ENCODE measurements at places on chromosomes 12 and 14.
A peak's percentile ranks its signal among the peaks of the same experiment; 100 is the strongest.

DNA sequence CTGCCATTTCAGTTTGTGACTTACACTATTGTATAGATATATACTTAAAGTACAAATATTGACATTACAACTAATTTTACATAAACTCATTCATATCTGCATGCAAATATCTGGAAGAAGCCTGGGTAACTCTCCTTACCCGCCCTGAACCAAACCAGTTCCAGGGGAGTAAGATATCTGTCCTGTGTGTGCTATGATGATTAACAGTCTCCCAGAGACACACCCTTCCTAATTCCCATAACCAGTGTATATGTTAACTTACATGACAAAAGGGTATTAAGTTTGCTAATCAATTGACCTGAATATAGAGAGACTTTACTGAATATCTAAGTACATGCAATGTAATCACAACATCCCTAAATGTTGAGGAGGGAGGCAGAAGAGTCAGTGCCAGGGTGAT lies 23.0 kb downstream of the PRB3 start:
- no peak for DNase-seq

- no peak for DNase-seq
Observed at GRCh38 chr14:37329189-37330001, 131.7 kb downstream of the MIPOL1 start.

DNA sequence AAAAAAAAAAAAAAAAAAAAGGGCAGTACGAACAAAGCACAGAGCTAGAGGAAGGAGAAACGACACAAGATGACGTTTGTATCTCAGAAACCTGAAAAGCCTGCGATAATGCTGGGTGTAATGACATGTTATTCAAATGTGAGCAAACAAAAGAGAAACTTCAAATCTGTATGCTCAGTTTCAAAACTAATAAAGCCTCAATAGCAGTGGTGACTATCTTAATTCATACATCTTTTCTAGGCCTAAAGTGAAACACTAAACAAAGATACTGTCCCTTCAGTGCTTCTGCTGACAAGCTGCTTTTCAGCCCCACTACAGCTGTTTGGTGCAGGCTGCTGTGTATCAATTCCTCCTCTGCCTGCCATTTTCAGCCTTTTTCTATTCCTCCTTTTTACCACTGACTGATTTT lies 15.8 kb downstream of the ITPR2 start:
- DNase-seq: no peak

DNA sequence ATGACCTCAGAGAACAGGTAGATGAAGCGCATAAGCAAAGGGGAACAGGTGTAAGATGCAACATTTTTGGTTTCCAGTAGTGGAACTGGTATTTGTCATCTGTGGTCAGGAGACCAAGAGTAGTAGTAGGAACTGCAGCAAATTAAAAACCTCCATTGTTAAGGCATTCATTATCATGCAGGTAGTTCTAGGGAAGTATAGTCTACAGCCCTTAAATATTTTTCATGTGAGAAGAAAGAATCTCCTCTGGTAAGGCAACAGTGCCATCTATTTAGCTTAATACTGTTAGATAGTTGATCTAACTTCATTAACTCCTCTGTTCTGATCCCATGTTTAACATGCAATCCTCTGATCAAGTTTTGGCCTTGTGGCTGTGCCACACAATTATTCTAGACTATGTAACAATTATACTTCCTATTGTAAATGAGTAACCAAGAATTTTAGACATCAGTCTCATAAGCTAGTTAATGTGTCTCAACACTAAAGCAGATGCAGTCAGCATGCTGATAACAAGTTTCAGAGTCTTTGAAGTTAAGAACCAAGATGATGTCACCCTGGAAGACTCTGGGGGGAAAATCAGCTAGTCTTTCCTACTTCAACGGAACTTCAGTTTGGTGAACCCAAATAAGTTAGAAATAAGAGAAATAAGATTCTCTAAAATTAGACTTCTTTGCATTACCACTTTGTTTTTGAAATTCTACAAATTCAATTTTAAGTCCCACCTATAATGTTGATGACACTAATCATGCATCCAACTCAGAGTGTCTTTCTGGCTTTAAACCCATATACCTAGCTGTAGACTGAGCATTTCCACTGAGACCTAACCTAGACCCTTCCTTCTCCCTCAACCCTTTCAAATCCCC lies 70.9 kb downstream of the STXBP6 start:
- no peak for DNase-seq

DNA sequence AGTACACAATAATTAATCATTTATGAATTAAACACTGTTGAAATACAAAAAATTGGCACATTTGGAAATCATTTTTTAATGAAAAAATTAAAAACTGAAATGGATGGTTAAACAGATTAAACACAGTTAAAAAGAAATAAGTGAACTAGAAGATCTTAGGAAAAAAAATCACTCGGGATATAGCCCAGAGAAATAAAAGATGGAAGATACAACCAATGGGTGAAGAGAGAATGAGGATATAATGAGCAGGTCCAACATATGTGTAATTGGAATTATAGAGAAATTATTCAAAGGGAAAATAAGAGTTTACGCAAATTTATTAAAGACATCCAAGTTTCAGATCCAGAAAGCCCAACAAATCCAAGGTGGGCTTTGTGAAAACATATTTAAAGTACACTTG lies 6.1 kb downstream of the GPR137C start:
- DNase-seq: no peak

GRCh38 chr14:61516118-61516743 lies 179.1 kb upstream of the HIF1A start:
- DNase-seq: no peak

DNA sequence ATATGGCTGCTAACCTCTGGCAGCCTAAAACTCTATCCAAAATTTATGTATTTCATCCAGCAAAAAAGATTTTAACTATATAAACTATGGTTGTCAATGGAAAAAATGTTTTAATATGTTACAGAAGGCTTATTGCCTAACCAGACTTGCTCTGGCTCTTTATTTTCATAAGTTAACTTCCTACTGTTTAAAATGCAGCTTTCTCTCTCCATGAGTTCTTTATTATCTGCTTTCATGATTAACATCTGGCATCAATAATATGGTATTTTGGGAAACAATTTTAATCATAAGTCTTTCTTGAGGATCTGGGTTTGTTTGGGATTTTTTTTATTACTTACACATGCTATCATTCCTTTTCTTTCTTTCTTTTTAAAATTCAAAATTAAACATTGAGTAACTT lies 20.5 kb downstream of the KERA start:
- DNase-seq: no peak

DNA sequence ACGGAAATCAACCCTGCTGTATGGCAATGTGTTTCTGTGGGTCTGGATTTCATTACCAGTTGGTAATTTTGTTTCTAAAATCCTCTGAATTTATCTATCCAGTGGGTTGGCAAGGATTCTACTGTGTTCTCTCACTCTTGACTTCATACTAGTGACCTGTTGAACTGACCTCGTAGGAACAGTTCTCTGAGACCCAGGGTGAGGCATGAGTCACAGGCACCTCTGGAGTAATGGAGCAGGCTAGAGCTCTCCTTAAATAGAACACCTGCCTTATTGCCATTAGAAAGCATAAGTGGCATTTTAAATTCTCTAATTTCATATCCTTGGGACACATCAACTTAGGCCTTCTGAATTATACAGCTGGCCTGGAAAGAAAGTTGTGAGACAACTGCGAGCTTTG lies 258.3 kb upstream of the NAV3 start:
- DNase-seq: no peak

DNA sequence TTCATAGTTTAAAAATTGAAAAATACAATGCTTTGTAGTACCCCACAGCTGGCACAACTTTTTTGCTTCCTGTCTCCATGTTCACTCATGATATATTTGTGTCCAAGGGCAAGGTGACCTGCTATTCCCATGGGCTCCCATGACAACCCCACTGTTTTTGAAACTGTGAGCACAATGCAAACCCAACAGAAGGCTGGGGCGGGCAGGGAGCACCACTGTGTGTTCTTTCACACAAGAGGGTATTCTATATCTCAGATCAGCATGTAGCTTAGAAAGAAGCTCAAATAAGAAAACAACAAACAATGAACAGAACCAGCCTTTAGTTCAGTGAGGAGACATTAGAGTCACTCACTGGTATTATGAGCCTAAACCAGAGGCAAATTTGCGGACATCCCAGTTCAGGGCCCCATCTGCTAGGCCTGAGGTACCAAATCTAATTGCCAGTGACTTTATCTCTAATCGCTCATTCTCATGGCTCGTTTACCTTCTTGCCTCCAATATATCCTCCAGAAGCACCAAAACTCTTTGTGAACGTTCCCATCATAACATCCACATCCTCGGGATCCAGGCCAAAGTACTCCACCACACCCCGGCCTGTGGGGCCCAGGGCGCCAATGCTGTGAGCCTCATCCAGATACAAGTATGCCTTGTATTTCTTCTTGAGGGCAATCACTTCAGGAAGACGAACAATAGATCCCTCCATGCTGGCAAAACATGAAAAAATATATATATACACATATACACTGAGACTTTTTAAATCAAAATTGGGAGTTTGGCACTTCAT lies 56.4 kb upstream of the ISM2 start:
- DNase-seq: no peak

GRCh38 chr12:53808023-53808705 lies 56.4 kb upstream of the CISTR start:
- no peak for DNase-seq

GRCh38 chr14:65461730-65462129 lies 49.2 kb downstream of the FUT8 start:
- DNase-seq: no peak

DNA sequence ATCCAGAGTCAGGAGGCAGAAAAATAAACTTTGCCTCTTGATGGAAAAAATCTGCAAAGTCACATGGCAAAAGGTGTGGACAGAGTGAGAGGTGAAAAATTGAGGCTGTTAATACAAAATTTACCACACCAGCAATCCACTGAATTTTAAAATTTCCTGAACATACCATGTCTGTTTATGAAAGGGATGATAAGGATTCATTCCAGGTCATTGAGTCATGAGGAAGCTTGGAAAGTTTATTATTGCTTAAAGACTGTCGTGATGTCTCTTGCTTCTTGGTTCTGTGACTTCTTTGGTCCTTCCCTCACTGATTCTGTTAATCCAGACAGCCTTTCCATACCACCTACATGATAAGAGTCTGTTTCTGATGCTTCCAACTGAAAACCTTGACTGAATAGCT lies 73.2 kb downstream of the TTC6 start:
- no peak for DNase-seq

GRCh38 chr12:49924628-49925246 lies 21.0 kb upstream of the FAIM2 start:
- no peak for DNase-seq

- peak; percentile 54 for DNase-seq
Observed at GRCh38 chr14:67411820-67412421, at the start of gene PLEK2. TSS of gene PLEK2 (minus strand) at chr14:67412165. CDS start at chr14:67412059, 106 bp downstream.

Measured in CD4-positive, alpha-beta T cell treated with Interleukin-17A for 1 hour (primary cell).